Adrenal gland (tissue), 19 donors: ENCODE measurements at places on chromosomes 13 and 19. TPM values are rescaled to one million over a fixed set of nuclear protein-coding genes. Genes with fewer than 3 reads are reported as not detected.

- DNase-seq = no peak
These were observed 766.4 kb downstream of the GPC5 start for GRCh38 chr13:92164822-92165221.

DNA sequence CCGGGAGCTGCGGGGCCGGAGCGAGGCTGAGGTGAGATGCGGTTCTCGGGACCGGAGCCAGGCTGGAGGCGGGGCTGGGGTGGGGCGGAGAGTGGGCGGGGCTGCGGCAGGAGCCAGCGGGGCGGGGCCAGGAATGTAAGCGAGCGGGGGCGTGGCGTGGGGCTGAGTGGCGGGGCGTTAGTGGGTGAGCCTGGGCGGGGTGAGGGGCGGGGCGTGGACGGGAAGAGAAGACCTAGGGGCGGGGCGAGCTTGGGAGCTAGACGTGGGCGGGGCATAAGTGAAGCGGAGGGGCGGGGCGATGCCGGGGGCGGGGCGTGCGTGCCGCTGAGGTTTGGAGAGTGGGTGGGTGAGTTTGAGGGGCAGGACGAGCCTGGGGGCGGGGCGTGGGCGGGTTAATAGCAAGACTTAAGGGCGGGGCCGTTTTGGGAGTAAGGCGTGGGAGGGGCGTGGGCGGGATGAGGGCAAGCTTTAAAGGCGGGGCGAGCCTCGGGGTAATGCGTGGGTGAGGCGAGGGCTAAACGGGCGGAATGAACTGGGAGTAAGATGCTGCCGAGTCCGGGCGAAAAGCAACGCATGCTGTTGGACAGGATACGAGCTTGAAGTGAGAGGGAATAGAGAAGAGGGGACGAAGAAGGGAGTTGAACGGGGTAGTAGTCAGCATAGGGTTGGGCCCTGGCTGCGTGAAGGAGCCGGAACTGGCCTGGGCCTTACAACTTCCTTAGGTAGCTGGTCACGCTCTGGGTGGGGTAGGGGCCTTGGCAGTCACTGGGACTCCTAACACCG lies 572 bp downstream of the SNAPC2 start:
- peak; percentile 100 for DNase-seq

ZNF229 gene
- total RNA-seq = 13.9 TPM

- DNase-seq = no peak
These were observed 246.1 kb downstream of the KCNRG start for GRCh38 chr13:50261130-50261901.

DNA sequence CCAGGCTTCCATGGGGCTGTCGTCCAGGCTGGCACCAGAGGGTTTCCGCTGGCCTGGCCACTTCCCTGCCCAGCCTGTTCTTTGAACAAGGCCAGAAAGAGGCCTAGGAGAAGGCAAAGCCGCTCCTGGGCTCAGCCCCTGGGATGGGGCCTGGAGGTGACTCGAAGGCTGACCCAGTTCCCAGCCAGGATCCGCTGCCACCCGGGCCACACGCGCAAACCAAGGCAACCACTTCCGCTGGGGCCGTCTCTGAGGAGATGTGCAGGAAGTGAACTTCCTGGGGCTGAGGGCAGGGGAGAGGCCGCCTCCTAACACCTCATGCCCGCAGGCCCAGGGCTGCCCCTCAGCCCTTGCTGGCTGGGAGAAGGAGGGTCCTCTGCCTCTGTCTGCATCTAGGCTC lies 15.2 kb downstream of the PLEKHF1 start:
- no peak for DNase-seq

SMAD9 gene
- 4.2 TPM for total RNA-seq

C19orf44 gene
- 3.4 TPM for total RNA-seq

GRCh38 chr13:48068952-48069351 lies 26.0 kb downstream of the MED4 start:
- DNase-seq = no peak

DNA sequence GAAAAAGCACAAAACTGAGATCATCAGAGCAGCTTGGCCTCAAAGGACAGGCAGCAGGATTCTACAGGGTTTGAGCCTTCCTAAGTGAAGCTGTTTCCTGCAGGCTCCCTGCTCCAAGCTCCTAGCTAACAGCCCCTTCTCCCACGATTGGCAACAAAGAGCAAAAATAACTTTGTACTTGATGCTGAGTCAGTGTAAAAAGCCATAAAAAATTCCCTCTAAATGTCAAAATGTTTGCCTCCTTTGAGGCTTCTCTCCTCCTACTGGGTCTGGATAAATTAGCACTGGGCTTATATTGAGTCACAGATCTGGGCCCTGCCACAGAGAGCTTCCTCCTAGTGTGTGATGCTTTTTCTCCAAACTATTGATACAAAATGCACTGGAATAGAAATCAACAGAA lies 153.3 kb downstream of the TNFRSF19 start:
- DNase-seq = no peak

NCR1 gene
- not detected for total RNA-seq

TIMM29 gene
- total RNA-seq = 36.2 TPM

IGFL2 gene
- not detected for total RNA-seq

EPS8L1 gene
- total RNA-seq = 2.5 TPM

MRPS31 gene
- total RNA-seq = 13.1 TPM

DNA sequence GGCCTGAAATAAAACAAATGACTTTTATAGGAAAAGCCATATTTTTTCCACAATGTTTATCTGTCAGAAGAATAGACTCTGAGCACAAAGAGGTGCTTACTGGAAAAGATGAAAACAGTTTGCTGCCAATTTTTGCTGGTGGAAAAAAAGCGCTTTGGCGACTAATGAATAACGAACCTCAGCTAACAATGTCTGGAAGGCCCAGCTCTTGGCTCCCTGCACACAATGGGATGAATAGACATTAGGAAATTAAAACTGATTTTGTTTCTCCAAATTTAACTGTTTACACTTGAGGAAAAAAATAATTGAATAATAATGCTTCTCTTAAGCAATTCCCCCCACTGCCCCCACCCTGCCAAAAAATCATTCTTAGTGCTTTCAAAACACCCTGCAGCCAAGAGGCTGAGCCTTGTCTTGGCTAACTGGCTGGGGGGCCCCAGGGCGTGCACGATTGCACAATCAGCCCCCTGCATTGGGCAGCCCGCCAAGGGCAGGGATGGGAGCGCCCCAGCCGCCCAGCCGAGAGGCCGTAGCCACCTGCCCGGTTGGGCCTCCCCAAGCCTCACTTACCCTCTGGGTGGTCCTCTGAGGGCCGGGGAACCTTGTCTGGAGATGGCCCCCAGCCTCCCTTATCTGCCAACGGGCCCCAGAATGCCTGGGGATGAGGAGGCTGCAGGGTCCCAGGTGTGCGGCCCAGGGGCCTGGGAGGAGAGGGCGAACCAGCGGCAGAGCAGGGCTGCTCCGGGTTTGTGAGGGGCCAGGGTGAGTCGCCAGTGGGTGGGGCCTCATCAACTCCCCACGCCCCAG lies 16.8 kb downstream of the CEBPG start:
- peak; percentile 25 for DNase-seq

ERICH4 gene
- total RNA-seq = not detected

IZUMO2 gene
- not detected for total RNA-seq

- no peak for DNase-seq
These were observed 135.2 kb downstream of the PCDH9 start for GRCh38 chr13:67094952-67095351.

DNA sequence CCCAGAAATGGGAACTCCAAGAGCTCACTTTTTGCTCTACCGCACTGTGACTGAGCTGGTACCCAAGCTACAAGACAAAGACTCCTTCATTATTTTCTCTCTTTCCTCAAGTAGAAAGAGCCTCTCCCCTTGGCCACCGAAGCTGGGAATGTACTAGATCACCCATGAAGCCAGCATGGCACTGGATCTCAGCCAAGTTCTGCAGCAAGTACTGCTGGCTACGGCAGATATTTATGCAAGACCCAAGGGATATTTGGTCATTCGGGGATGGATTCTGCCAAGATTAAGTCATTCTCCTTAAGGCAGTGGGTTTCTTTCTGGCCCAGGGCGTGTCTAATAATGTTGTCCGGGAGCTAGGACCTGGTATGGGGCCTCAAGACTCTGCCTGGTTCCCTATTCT lies 633.5 kb downstream of the SLITRK1 start:
- DNase-seq = no peak

DNA sequence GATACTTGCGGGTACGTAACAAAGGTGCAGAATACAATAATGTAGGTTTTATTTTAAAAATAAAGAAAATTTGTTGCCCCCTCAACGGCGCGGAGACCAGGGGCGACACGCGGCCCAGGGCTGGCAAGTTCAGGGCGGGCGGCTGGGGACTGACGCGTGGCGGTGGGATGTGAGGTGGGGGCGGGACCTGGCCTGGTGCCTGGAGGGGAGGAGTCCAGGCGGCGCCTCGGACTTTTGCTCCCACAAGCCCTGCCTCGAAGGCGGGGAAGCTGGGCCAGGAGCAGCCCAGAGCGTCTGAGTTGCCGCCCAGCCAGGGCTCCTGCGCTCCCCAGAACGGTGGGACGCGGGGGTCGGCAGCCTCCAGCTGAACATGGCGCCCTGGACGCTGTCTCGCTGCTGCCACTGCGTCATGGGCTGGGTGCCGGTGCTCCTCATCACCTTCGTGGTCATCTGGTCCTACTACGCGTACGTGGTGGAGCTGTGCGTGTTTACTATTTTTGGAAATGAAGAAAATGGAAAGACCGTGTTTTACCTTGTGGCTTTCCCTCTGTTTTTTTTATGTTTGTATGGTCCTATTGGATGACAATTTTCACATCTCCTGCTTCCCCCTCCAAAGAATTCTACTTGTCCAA lies 1122.8 kb upstream of the ATXN8OS start:
- DNase-seq = no peak

DNA sequence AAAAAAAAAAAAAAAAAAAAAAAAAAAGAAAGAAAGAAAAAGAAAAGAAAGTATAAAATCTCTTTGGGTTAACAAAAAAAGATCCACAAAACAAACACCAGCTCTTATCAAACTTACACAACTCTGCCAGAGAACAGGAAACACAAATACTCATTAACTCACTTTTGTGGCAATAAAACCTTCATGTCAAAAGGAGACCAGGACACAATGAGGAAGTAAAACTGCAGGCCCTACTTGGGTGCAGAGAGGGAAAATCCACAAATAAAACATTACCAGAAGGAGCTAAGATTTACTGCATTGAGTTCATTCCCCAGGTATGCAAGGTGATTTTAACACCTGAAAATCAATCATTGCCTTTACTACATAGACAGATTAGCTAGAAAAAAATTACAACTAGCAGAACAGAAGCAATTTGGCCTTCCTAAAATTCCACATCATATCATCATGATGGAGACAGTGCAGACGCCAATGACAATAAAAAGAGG lies 9.6 kb upstream of the CEACAM5 start:
- no peak for DNase-seq

DNA sequence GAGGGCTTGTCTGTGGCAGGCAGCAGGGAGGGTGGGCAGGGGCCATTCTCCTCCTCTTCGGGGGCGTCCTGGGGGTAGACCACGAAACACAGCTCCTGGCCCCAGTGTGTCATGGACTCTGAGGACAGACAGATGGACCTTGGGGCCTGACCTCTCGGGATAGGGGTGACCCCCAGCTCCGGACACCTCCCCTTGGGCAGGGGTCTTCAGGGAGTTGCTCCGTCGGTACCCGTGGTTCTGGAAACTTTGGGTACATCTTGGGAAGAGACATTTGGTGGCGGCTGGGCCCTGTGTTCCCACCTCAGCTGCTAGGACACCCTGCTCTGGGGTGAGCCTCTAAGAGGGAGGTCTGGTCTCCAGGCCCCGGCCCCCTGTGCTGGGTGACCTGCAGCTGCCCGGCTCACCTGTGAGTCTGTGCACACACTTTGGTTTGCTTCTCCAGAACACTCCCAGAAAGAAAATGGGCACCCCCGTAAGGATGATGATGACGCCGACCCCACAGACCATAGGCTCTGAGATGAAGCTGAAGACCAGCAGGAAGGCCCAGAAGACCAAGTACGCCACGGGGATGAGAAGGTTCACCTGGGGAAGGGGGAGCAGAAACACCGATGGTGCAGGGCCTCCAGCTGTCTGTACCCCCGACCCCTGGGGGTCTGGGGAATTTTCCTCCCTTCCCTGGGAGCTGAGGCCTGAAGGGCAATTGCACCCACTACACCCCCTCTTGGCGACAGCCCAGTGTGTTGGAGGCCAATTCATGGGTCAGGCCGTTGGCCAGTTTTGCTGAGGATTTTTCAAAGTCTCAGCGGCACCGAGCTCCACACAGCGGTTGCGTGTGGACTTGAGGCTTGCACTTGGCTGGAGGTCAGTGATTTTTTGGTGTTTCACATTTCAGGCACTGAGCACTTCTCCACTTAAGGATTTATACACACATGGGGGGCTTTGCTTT lies 15.0 kb downstream of the LRP3 start:
- DNase-seq = no peak

- DNase-seq = no peak
These were observed 97.2 kb upstream of the EDNRB start for GRCh38 chr13:78015782-78016181.

PTPRH gene
- 93.8 TPM for total RNA-seq

DNA sequence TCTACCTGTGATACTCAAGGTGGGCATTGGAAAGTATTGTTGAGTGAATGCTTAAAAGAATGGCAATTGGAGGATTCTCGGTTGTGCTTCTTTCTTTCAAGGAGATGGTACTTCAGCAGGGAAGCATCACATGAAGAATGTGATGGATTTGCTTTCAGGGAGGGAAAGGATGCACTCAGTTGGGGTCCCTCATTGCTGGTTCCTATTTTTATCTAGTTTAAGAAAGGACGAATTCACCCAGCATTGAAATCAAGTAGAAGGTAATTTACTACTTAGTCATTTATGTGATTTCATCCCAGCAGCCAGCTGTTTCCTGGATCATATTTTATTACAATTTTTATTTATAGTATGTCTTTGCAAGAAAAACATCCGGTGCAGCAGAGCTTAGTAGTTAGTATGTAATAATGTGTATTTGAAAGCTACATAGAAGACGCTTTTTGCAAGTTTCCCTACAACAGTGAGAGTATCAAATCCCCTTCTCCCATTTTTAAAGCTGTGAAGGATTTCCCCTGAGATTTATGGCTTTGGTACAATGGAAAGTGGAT lies 417.9 kb downstream of the GPC5 start:
- no peak for DNase-seq

DNA sequence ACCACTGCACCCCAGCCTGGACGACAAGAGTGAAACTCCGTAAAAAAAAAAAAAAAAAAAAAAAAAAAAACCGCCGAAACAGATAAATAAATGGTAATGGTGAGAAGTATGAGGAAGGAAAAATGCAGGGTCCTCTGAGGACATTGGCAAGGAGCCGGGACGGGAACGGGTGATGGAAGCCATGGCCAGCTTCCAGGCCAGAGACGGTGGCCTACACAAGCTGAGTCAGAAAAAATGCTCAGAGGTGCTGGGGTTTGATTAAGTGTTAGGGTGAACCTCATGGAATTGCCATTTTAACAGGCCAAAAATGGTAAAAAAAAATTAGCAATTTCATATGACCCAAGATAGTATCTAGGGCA lies 866 bp upstream of the ZSWIM4 start:
- DNase-seq = peak; percentile 89

TMEM86B gene
- 4.9 TPM for total RNA-seq

GRCh38 chr13:29497137-29497654 lies 98.3 kb downstream of the SLC7A1 start:
- DNase-seq = no peak

DNA sequence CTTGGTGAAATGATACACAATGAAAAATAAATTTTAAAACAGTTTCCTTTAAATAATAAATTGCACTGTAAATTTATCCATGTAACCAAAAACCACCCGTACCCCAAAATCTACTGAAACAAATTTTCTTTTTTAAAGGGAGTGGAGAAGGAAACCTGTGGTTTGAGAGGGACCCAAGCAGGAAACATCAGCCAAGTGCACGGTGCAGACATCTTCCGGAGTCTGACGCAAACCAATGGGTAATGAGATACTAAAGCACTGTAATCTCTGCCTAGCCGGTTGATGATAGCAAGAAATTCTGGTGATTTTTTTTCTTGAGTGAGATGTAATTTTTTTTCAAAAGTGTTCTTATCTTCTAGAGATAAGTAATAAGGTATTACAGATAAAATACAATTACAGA lies 115.4 kb downstream of the ABCC4 start:
- DNase-seq = no peak

TMIGD2 gene
- total RNA-seq = not detected
